ENCODE measurements at places on chromosomes 6 and 20.

DNA sequence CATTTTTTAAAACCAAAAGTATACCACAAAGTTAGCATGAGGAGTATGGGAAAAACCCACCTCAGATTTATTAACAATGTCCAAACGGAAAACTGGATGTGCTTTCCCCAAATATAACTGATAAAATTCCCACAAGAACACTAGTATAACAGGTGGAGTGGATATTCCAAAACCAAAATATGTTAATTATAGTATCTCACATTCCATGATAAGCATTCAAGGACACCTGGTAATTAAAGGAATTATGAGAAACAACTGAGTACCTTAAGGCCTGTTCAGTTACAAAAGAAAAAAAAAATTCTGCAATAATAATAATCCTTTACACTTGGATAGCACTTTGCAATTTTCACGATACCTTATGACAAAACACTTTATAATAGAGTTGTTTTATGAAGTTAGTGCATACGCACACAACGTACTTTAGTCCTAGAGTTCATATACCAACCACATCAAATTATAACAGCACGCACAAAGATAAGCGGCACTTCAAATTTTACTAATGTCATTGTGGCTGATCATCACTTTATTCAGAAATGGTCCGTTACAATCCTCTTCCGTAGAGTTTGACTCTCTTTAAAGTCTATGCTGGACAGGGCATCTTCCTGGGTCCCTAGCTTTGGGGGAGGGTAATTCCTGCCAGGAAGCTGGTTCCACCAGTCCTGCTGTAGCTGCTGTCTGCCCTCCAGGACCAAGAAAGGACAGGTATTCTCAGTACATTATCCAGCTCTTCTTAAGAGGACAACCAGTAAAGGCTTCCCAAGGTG lies 1.7 kb downstream of the CDK19 start:
- no peak for ATAC-seq

- peak; percentile 88 for ATAC-seq
These were observed 199.3 kb upstream of the SGK1 start for GRCh38 chr6:134517145-134517658.

DNA sequence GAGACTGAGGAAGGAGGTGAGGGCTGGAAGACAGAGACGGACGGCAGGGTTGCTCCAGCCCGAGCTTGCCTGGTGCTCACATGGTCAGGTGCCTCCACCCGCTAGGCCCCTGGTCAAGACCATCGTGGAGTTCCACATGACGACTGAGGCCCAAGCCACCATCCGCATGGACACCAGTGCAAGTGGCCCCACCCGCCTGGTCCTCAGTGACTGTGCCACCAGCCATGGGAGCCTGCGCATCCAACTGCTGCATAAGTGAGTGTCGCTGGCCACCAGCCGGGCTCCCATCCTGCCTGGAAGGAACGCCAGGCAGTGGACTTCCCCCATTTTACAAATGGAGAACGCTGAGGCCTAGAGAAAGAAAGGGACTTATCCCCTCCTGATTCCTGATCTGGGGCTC lies 7.8 kb downstream of the BPIFB1 start:
- ATAC-seq = no peak

GRCh38 chr20:20321134-20321533 lies 46.8 kb upstream of the INSM1 start:
- no peak for ATAC-seq

- no peak for ATAC-seq
These were observed 10.5 kb upstream of the RAMACL start for GRCh38 chr6:166596776-166597507.

DNA sequence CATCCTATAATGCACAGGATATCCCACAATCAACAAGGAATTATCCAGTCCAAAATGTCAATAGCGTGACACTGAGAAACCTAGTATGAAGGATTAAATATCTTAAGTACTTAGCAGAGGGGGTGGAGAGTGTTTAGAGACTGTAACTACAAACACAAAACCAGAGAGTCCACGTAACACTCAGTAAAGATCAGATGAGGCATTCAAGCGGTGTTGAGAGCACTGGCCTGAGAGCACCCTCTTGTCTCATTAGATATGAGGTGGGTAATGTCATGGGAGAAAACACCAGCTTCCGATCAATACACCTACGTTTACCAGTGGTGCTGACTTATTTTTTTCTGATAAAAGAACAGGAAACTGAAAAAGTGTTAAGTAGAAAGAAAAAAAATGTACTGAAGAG lies 2.3 kb downstream of the FAM184A start:
- no peak for ATAC-seq

All from motor neuron (in vitro differentiated cells).